HAP-1 (cell line): ENCODE measurements at places on chromosomes 4 and X.

GRCh38 chr4:13844740-13845139 lies 217.2 kb upstream of the BOD1L1 start:
- DNase-seq = no peak

- DNase-seq = no peak
Measured at GRCh38 chr4:10589799-10590198, 94.8 kb downstream of the CLNK start.

- DNase-seq = peak; percentile 55
Measured at GRCh38 chr4:139665690-139666529, at the start of gene MGST2. Gene MGST2, plus strand, starts transcription at chr4:139665819. Its CDS starts 201 bp downstream, at chr4:139666020.

- peak; percentile 12 for DNase-seq
Measured at GRCh38 chr4:125070861-125071260, 243.9 kb upstream of the FAT4 start.

DNA sequence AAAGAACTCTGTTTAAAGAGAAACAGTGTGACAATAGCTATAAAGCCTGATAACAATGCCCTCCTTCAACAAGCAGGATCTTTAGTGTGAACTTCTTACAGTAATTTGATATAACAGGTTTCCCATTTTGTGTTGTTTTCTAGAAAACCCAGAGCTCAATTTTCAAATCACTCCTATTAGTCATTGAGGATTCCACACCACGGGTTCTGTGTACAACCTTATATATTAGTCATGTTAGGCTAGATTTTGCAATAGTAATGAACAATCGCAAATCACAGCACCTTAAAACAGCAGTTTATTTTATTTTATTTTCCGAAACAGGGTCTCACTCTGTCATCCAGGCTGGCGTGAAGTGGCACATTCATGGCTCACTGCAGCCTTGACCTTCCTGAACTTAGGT lies 1020.9 kb upstream of the INTU start:
- peak; percentile 34 for DNase-seq

GRCh38 chr4:75007891-75008290 lies 75.0 kb downstream of the PARM1 start:
- DNase-seq = peak; percentile 25

- DNase-seq = no peak
Measured at GRCh38 chr4:105605493-105605892, 53.1 kb downstream of the ARHGEF38 start.

GRCh38 chrX:129000797-129001196 lies 522.5 kb downstream of the SMARCA1 start:
- no peak for DNase-seq

DNA sequence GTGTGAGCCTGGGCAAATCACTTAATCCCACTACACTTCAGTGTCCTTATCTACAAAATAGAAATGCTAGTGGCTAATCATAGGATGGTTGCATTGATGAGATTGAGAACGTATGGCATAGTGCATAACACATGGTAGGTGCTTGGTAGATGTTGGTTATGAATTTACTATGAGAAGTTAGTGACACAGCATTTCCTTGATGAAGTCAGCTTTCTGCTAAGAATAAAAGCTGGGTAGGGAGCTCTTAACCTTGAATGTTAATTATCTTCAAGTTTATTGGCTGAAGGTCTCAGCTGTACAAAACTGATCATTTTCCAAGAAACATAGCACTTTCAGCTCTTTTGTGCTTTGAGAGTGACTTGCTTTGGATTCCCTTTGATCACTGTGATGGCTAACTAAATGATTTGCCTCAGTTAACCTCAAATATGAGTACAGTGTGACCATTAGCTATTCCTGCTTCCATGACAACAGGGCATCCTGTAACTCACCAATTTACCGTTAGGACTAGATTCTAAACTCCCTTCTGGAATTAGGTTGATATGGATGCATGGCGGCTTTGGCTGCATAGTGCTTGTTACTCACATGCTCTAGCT lies 17.8 kb downstream of the PDK3 start:
- DNase-seq = no peak

- no peak for DNase-seq
Measured at GRCh38 chr4:4614925-4615678, 73.3 kb upstream of the STX18 start.

DNA sequence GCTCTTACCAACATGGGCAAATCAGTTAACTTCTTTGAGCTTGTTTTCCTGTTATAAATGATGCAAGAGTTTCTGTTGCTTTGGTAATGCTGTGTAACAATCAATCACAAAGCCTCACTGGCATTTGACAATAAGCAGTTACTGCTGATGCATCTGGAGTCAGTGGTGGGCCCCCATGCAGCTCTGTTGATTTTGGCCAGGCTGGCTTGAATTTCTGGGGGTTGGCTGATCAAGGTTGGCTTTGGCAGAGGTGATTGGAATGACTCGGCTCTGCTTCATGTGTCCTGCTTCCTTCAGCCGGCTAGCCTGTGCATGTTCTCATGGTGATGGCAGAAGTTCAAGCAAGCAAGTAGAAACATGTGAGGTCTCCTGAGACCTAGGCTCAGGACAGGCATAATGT lies 90.4 kb downstream of the PHEX start:
- DNase-seq = no peak

- peak; percentile 43 for DNase-seq
Measured at GRCh38 chrX:7996414-7996813, 69.2 kb upstream of the PNPLA4 start.

DNA sequence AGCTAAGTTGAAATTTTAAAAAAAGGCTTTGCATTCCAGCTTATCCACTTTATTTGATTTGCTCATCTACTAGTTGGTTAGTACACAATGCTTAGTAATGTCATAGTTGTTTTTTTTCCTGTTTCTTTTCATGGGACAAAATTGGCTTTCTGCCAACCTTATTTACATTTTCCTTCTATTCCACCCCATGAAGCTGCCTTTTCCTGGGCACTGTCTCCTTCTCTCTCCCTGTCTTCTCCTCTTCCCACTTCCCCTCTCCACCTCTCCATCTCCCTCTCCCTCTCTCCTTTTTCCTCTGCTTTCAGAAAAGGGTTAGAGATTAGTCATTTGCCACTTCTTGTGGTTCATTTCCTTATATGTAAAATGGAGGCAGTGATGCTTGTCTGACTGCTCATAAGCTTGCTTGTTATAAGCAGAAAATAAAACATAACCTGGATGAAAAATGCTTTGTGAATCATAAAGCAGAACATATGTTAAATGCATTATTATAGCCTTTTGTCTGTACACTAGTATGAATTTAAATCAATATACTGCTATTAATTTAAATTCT lies 181.9 kb downstream of the CEP135 start:
- no peak for DNase-seq

- DNase-seq = no peak
Measured at GRCh38 chr4:110793890-110794554, 171.1 kb upstream of the PITX2 start.

DNA sequence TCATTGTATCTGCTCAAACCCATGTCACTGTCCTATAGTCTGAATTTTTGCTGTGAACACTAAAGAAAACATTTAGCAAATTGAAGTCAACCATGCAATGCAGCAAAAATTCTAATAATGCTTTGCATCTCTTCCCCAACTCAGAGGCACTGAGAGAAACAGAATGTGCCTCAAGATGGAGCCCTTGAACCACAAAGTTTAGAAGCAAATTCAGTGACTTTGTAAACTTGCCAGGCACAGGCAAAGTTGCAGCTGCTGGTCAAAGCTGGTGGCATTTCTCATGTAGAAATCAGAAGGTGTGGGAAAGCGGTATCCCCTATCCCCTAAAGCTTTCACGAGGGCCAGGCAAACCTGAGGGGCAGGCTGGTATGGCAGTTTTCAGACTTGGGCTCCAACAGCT lies 121.7 kb upstream of the DIPK2B start:
- peak; percentile 54 for DNase-seq

- DNase-seq = no peak
Measured at GRCh38 chr4:108052558-108053120, 63.0 kb downstream of the HADH start.

DNA sequence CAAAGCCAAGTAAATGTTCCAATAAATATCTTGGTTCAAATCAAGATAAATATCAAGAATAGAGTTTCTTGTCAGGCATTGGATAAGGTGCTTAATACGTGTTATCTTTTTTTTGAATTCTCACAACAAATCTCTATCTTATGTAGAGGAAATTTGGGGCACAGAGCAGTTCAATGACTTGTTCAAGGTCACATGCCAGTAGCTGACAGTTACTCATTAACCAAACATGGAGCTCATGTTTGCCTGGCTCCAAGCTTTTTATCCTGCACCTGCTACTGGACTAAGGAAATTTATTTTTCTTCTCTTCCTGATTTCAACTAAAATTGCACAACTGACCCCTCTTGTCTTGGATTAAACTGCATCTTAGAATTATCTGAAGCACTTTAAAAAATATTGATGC lies 76.3 kb downstream of the ATP10D start:
- DNase-seq = no peak

GRCh38 chr4:26938516-26938915 lies 77.9 kb downstream of the STIM2 start:
- DNase-seq = no peak

DNA sequence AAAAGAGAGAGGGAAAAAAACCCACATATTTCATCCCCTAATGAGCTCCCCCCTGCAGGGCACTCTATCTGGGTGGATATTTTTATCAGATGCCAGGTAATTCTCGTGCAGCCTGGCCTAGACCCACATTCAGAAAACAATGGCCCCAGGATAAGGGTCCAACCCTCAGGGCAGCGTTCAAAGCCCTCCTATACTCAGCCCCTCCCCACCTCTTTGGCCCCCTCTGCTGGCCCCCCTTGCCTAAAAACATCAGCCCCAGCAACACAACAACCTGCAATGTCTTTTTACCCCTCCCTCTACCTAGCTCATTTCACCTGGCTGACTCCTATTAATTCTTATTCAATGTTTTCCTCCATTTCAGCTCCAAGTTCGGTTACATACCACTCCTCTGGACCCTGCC lies 145.4 kb upstream of the MED14 start:
- DNase-seq = no peak
